H7 (cell line): ENCODE measurements at places on chromosomes 16 and 17.

GRCh38 chr17:55416470-55417052 lies 5.1 kb downstream of the MMD start:
- no peak for DNase-seq

DNA sequence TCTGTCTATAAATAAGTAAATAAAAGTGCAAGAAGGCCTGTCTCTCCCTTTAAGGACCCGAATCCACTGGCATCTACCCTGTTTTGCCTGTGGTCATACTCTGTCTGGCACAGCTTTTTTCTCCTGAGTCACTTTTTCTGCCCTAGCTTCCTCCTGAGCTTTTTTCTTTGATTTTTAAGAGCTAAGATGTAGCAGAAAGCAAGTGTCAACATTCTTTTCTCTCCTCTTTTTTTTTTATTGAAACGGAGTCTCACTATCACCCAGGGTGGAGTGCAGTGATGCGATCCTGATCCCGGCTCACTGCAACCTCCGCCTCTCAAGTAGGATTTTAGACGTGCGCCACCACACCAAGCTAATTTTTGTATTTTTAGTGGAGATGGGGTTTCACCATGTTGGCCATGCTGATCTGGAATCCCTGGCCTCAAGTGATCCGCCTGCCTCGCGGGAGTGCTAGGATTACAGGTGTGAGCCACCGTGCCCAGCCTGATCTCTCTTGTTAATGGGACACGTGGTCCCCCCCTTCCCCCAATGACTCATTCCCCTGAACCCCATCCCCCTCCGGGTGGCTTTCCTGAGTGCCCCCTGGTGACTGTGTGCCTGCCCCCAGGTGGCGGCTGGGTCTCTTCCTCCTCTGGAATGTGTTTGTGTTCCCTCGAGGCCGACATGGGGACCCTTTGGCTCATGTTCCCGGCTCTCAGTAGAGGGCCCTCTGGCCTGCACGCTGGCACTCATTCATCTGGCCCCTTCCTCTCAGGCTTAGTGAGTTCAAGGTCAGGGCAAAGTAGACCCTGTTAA lies 14.2 kb downstream of the C16orf90 start:
- peak; percentile 79 for DNase-seq

DNA sequence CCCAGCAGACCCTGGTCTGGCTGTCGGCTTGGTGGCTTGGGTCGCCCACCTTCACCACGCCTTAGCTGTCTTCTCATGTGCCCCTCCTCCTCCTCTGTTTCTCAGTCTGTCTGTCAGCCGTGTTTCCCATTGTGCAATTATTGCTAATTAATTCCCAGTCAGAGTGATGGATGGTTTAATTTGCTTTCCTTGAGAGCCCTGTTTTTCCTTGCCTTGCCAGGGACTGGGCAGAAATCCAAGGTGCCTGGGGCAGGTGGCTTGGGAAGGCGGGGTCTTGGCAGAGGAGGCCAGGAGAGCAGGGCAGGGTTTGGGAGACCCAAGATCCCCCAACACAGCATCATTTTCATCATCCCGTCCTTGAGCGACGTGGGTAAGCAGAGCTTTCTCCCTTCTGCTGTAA lies 21.3 kb downstream of the NECAB2 start:
- DNase-seq, result no peak

- DNase-seq, result no peak
Measured at GRCh38 chr16:67760206-67760955, 41.3 kb upstream of the GFOD2 start.

DNA sequence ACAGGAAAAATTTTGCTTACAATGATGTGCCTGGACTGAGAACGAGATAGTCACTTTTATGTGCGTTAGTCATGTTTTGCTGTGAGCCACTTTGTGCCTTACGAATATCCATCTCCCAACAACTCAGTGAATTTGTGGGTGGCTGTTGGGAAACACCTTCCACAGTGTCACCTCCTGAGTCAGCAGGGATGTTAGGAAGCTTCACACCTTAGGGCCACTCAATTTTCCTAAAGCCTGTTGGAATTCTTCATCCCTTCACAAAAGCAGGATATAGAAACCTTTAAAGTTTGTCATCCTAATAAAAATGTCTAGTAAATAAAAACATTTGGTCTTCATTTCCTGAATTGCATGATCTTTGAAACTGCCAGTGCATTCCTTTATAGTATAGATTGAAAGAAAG lies 4.3 kb upstream of the KRTAP3-1 start:
- DNase-seq, result no peak

DNA sequence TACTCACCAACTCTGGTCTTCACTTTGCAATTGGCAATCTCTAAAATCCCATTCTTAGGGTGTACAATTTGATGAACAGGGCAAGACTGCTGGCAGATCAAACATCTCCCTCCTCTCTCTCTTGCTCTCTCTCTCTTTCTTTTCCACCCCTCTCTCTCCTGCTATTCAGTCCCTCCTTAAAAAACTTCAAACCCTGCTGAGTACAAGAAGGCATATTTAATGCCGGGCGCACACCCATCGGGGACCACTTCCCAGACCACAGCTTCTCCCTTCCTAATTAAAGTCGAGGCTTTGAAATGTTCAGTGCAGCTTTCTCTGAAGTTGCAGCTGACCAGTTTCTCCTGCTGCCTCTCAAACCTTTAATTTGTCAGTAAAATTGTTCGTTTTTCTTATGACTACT lies 185.4 kb upstream of the CDH11 start:
- no peak for DNase-seq

DNA sequence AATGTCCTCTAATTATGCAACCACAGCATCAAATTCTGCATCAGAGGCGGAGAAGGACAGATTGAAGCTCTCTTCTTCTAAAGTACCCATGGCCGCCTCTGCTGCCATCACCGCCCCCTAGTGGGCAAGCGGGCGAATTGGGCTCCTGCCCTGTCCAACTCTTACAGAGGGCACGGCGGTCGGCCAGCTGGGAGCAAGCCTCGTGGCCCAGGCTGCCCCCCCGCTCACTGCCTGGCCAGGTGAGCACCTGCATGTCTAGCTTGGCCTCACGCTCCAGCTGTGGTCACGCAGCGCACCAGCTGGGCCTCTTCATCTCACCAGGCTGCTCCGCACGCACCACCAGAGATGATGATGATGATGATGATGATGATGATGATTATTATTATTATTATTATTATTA lies 146.1 kb upstream of the TOM1L1 start:
- DNase-seq, result peak; percentile 56

- DNase-seq, result no peak
Measured at GRCh38 chr16:4646773-4647643, 22.4 kb downstream of the MGRN1 start.

- DNase-seq, result peak; percentile 92
Measured at GRCh38 chr17:43905985-43906852, 1.1 kb downstream of the MPP2 start.

GRCh38 chr16:9090101-9090959 lies 1.1 kb upstream of the HAPSTR1 start:
- peak; percentile 81 for DNase-seq

GRCh38 chr17:50055426-50056216 lies at the start of gene ITGA3:
Gene ITGA3, plus strand, starts transcription at chr17:50056110. Its CDS starts 330 bp downstream, at chr17:50056440.
- DNase-seq, result peak; percentile 95

DNA sequence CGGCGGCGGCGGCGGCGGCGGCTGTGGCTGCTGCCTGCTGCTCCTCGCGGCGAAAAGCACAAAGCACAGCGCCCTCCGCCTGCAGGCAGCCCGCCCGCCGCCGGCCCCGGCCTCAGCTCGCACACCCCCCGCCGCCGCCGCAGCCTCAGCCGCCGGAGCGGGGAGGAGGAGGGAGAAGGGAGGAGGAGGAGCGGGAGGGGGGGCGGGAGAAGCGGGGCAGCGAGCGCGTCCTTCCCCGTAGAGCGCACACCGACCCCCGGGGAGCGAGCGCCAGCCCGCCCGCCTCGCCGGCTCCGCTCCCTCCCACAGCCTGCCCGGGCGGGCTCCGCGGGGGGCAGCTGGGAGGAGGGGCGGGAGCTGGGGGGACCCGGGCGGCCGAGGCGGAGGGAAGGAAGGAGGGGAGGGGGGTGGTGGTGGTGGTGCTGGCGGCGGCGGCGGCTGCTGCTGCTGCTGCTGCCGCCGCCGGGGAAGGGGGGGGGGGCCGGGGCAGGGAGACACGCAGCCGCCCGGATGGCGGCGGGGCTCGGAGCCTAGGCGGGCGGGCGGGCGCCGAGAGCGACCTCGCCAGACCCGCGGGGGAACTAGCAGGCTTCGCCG lies at the start of gene UBTF:
Gene UBTF, minus strand, starts transcription at position 60 of the 597 bp plus-strand sequence. CDS start 1,446 bp downstream, outside the sequence.
- peak; percentile 93 for DNase-seq

DNA sequence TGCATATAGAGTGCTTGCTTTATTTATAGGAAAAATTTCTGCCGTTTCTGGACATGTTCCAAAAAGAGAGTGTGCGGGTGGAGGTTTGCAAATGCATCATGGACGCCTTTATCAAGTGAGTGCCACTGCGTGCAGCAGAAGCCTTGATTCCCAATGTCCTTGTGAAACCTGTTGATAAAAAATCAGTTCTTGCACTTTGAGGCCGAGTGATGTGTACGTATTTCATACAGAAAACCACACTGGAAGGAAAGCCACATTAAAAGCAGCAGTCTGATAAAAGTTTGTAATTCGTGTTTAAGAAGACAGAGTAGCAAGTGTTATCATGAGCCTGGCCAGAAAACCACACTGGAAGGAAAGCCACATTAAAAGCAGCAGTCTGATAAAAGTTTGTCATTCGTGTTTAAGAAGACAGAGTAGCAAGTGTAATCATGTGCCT lies 78.0 kb downstream of the KNOP1 start:
- DNase-seq, result no peak

DNA sequence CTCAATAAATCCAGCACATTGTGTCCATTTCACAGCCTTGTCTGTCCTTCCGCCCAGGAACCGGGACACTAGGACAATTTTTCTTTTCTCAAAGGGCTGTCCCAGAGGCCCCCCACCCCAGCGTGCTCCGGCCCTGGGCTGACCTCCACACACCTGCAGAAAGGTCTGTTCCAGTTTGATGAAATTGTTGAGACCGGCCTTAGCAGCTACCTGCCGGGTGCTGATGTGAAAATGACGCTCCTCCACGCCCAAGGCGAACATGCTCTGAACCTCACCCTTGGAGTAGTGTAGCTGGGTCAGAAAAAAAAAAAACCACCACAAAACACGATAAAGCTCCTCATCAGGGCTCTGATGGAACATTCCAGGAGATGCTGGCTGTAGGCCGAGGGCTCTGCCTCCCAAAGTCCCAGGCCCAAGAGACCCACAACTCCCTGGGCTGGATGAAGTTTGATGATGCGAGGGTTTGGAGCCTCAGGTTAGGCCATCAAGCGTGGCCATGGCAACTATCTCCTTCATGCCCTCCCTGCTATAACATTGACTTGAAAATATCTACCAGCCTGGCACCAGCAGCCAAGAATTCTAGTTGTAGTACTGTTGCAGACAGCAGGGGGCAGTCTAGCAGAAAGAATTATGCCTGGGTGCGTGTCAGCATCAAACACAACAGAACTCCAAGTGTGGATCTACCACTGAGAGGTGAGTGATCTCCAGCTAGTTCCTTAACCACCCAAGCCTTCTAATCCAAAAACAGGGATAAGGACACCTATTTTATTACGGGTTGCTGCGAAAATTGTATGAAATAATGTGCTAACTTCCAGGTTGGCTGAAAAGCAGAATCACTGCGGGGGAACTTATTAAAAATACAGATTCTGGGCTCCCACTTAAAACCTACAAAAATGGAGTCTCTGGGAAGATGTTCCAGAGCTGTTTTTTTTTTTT lies 62.1 kb downstream of the RMI2 start:
- peak; percentile 89 for DNase-seq

DNA sequence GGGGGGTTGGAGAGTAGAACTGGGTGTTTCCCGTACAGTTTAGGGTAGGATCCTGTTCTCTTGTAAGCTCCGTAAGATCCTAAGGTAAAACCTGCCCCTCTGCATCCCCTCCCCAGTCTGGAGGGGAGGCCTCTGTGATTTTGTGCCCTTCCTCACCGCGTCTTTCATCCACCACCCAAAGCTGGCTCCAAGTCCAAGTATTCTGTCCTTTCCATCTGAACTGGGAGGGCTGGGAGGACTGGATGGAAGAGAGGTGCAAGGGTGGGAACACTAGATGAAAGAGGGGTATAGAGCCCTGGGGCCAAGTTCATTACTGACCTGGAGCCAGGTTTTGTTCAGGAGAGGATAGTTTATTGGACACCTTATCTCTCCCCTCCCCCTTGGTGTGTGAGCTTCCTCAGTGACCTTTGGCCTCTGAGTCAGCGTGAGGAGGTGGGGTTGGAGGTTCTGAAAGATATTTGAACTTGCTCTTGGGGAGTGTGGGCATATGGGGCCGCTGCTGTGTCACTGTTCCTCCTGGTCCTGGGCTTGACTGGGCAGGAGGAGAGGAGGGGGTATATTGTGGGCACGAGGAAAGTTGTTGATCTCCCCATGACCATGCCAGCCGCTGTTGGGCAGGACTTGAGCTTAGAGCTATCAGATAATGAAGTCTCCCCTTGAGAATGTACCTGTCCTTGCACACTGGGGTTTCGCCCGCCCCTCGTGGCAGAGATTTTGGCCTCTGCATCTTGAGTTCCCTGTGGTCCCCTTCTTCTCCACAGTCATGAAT lies 1.6 kb downstream of the LASP1 start:
- DNase-seq, result peak; percentile 68
